ENCODE measurements at places on chromosomes 1 and 21.
A peak's percentile ranks its signal among the peaks of the same experiment; 100 is the strongest.

- DNase-seq = no peak
Observed at GRCh38 chr1:100631015-100631551, 88.5 kb upstream of the VCAM1 start.

- no peak for DNase-seq
Observed at GRCh38 chr1:160544647-160545046, 21.6 kb upstream of the SLAMF6 start.

GRCh38 chr21:31887391-31887841 is 14.6 kb downstream of the HUNK start:
- no peak for DNase-seq

- DNase-seq = no peak
Observed at GRCh38 chr1:172286629-172287076, 133.8 kb upstream of the C1orf105 start.

GRCh38 chr1:161943737-161944136 is 79.9 kb downstream of the OLFML2B start:
- DNase-seq = no peak

DNA sequence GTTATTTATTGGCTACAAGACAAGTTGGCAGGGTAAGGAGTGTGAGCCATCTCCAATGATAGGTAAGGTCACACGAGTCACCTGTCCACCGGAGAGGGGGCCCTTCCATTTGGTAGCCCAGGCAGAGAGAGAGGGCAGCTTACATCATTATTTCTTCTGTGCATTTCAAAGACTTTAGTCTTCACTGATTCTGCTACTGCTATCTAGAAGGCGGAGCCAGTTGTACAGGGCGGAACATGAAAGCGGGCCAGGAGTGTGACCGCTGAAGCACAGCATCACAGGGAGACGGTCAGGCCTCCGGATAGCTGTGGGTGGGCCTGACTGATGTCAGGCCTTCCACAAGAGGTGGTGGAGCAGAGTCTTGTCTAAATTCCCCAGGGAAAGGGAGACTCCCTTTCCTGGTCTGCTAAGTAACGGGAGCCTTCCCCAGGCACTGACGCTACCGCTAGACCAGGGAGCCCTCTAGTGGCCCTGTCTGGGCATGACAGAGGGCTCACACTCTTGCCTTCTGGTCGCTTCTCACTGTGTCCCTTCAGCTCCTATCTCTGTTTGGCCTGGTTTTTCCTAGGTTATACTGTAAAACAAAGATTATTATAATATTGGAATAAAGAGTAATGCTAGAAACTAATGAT is 36.7 kb downstream of the ZNF695 start:
- no peak for DNase-seq

- DNase-seq = no peak
Observed at GRCh38 chr21:17796037-17796403, 23.1 kb downstream of the C21orf91 start.

GRCh38 chr1:186055846-186056245 is 319.2 kb downstream of the TPR start:
- no peak for DNase-seq

- DNase-seq = no peak
Observed at GRCh38 chr1:232047473-232047872, 420.9 kb downstream of the DISC1 start.

- no peak for DNase-seq
Observed at GRCh38 chr1:203238535-203238934, 9.1 kb upstream of the CHIT1 start.

DNA sequence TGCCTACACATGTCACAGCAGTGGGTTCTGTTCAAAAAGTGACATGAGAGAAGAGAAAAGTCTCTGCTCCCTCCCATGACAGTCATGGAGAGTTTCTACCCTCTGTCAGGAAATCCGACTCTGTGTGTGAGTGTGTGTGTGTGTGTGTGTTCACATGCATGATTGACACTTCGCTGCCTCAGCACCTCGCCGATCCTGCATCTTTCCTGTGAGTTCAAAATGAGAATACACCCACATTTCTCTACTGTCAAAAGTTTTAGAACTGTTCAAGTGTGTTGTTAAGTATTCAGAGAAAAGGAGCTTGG is 46.2 kb upstream of the COX20 start:
- no peak for DNase-seq

DNA sequence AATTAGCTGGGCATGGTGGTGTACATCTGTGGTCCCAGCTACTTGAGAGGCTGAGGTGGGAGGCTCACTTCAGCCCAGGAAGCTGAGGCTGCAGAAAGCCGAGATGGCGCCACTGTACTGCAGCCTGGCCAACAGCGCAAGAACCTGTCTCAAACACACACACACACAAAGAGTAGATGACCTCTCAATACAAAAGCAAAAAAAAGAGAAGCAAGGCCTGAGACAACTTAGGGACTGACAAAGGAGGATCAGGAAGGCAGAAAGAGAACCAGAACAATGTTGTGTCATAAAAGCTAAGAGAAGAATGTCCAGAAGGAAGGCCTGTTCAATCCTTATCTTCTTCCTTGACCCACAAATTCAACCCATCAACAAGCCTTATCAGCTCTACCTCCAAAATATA is 18.5 kb downstream of the WASF2 start:
- no peak for DNase-seq

DNA sequence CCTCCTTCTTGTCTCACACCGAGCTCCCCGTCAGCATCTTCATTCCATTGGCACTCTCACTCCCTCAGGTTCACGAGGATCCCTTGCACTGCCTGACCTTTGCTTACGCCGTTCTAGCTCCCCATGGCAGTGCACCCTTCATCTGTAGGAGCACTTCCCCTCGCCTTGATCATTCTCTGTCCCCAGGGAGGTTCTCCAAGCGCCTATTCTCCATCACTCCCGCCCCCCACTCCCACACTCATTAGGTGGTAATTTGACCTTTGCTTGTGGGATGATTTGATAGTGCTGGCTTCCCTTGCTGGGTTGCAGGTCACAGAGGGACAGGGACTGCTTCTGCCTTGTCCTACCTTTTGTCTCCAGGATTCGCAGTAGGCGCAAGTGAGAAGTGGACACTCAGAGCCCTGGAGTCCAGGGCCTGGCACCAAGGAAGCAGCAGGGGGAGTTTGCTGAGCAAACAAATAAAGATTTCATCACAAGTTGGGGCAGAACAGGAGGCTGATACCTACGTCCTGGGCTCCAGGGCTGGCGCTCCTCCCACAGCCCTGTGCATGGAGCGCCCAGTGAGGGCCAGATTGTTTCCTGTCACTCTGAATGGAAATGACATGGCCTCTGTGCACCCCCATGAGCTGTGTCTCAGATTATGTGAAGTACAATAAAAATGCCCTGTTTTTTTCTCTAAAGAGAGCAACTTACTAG is 82.0 kb upstream of the RUNX3 start:
- no peak for DNase-seq

DNA sequence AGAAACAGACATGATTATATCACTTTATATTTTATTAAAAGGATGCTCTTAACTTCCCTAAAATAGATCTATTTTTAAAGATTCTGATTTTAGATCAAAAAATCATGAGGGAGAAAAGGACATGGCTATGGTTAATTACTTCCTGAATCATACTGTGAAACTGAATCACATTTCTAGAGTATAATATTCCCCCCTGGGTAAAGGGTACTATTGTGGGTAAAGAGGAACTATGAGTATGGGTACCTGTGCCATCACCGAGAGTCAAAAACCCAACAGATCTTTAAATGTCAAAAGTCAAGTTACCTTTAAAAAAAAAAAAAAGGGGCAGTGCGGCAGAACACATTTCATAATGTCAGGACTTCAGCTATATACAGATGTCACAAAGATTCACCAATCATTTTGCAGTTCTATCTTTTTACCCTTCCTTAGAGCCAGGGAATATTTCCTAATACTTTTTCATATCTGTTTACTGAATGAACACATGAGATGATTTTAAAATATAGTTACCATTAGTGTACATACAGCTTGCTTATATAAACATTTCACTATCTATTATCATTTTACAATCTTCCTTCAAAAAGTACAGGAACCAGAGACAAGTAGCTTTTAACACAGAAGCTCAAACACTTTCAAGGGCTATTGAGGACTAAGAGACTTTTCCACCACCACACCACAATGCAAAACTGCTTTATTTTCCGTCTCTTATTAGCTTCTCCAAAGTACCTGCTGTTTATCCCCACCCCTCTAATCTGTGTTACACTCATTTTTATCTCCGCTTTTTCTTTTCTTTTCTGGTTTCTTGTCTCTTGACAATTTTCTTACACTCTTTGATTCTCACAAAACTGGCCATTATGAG is 45.0 kb downstream of the EVI5 start:
- DNase-seq = no peak

DNA sequence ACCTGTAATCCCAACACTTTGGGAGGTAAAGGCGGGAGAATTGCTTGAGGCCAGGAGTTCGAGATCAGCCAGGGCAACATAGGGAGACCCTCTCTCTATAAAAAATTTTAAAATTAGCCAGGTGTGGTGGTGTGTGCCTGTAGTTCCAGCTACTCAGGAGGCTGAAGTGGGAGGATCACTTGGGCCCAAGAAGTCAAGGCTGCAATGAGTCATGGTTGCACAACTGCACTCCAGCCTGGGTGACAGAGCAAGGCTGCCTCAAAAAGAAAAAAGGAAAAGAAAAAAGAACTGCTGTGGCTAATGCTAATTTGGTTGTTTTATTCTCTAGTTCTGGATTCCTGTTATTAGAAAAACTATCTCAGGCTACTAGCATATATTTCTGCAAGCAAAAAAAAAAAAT is 29.8 kb downstream of the DBT start:
- DNase-seq = no peak

- peak; percentile 15 for DNase-seq
Observed at GRCh38 chr1:200714504-200715187, 24.0 kb upstream of the CAMSAP2 start.

- no peak for DNase-seq
Observed at GRCh38 chr21:34846601-34847112, 177.9 kb downstream of the CLIC6 start.

DNA sequence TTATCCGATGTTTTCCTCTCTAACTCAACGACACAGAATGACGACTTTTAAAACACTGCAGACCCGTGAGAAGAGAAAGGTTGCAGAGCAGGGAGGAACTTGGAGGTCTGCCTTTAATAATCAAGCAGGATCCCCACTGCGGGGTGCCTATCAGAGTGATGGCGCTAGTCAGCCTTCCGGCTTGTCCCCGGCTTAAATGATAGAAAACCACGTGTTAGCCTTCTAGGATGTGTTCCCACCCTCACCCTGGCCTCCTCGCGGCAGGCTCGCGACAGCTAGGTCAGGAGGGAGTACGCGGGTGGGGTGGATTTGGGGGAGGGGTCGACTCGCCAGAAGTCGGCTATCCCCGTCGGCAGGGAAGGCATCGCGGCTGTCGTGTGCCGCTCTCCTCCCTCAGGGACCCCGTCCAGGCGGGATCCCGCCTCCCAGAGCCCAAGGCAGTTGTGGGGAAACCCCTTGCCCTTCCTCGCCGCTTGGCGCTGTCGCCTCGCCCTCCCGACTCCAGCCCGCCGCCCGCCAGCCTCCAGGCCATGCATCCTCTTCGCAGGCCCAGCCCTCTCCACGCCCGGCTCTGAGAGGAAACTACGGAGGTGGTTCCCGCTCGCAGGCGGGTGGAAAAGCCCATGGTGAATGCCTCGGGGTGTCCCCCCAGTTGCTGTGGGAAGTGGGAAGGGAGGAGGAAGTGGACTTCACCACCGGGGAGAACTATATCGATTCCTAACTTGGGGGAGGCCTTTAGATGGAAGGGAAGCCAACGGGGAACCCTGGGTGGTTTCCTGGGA is 1.1 kb upstream of the SMG7 start:
- peak; percentile 91 for DNase-seq

GRCh38 chr1:156591181-156591431 is 470 bp upstream of the NAXE start:
- no peak for DNase-seq

- DNase-seq = no peak
Observed at GRCh38 chr1:28507646-28508434, 2.0 kb downstream of the RCC1 start.

DNA sequence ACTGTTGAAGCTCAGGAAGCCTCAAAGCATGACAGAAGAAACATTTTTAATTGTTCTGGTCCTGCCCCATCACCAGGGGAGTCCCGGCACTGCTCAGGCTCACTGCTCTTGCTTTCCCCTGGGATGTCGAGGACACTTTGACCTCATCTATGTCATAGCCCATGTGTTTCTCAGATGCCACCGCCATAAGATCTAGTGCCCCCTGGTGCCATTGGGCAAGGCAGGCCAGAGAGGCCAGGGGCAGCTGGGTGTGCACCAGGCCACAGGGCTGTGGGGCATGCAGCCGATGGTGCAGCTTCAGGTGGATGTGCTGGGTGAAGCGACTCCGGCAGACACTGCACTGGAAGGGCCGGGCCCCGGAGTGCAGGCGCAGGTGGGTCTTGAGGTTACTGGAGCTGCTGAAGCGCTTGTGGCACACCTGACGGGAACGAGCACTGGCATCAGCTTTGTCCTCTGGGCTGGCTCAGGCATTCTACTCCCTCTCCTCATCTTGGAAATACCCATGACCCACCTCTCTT is 7.7 kb upstream of the CRYBG2 start:
- DNase-seq = no peak

DNA sequence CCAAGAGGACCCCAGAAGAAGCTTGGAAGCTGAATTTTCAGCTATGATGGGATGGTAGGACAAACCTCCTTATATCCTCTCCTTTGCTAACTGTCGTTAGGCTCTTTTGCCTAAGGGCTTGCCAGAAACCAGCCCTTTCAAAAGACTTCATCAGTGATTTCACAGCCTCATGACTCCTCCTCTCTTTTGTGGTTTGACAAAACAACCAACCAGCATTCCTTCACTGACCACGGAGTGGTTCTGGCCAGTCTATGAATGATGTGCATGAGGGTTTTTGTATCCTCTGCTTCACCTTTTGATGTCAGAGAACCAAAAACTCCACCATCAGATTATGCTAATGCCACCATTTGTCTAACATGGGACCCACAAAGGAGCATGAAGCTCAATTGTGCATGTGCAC is 116.9 kb upstream of the COA6 start:
- no peak for DNase-seq

- DNase-seq = peak; percentile 35
Observed at GRCh38 chr1:38028105-38028591, 15.6 kb downstream of the UTP11 start.

GRCh38 chr1:109923131-109923945 is 12.7 kb downstream of the CSF1 start:
- DNase-seq = no peak

GRCh38 chr1:160993544-160994193 is 27.3 kb downstream of the F11R start:
- DNase-seq = peak; percentile 39

DNA sequence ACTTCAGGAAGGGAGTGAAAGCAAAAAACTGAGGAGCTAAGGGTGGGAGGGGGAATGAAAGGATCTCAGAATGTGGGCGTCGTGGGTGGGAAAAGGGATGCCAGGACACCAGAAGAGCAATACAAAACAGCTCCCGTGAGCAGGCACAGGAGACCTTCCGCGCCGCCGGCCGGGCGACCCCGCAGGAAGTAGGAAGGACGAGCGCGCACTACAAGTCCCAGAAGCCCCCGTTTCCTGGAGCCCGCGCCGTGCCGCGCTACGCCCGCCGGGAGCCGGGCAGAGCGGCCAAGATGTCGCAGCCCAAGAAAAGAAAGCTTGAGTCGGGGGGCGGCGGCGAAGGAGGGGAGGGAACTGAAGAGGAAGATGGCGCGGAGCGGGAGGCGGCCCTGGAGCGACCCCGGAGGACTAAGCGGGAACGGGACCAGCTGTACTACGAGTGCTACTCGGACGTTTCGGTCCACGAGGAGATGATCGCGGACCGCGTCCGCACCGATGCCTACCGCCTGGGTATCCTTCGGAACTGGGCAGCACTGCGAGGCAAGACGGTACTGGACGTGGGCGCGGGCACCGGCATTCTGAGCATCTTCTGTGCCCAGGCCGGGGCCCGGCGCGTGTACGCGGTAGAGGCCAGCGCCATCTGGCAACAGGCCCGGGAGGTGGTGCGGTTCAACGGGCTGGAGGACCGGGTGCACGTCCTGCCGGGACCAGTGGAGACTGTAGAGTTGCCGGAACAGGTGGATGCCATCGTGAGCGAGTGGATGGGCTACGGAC is at the start of gene PRMT6:
PRMT6 (plus strand) TSS at position 249 of the 771 bp plus-strand sequence; CDS start at position 291, 42 bp downstream.
- DNase-seq = peak; percentile 80
